Stimulated activated CD4-positive, alpha-beta T cell treated with anti-CD3 and anti-CD28 coated beads, Interleukin-1b, Interleukin-23, amount 100 ng/mL, for 1 hour (primary cell): ENCODE measurements at places on chromosomes 2 and 18.

DNA sequence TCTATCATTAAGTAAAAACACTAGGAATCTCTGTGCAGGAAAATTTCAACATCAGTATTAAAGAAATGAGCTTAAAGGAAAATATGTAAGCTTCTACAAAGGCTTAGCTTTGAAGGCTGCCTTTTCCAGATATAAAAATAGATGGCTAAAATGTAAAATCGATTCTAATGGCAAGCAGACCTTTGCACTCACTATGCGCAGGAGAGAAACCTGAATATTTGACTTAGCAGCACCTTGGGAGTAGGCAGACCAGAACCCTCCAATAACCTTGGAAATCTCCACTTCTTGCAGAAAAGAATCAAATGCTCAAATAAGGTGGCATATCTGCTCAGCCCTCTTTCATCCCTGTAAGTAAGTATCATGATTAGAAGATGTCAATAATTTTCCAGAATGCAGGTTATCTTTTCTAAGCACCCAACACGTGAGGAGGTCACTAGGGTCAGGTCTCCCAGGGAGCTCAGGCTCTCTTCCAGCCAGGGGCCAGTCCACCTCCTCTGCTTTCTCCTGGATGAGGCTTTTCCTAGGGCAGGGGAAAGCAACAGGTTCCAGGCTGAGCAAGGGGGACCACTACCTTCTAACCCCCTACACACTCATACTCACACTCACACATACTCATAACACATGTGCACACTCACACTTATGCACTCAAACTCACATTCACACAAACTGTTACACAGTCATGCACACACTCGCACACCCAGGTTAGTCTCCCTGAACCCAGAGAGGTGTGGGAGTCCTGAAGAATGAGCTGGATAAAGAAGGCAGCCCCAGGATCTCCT lies 3.8 kb downstream of the PIEZO2 start:
- no peak for DNase-seq

DNA sequence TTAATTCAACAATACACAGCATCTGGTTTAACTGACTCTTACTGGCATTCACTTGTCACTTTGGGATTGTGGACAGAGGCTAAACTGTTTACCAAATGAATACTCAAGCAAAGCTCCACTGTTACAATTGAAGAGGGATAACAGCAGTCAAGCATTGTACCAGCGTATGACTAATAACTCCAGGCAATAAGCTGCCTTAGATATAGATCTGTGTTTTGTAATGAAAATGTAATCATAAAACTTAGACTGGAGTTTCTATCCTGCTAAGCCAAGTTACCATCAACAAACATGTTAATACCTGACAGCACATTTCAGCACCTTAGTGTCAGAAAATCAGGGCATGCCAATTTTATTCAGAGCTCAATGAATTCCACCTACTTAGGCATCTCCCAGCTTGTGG lies 889.5 kb downstream of the EPHA4 start:
- no peak for DNase-seq

GRCh38 chr2:163682695-163683094 lies 53.1 kb downstream of the FIGN start:
- DNase-seq, result no peak

DNA sequence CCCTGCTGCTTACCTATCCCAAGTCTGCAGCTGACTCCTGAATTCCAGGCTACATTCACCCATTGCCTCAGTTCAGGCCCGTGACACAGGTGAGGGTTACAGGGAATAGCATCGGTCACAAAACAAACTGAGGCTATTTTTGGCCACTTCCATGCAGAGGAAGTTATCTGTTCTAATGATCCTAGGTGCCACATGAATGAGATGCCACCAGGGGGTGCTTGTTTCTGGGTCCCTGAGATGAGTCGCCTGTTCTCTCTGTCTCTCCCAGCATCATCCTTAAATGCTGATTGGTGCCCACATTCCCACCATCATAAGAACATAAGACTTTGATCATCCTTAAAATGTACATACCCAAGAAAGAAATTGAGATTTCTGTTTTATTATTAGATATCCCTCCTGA lies 119.0 kb upstream of the CELF4 start:
- DNase-seq, result no peak

DNA sequence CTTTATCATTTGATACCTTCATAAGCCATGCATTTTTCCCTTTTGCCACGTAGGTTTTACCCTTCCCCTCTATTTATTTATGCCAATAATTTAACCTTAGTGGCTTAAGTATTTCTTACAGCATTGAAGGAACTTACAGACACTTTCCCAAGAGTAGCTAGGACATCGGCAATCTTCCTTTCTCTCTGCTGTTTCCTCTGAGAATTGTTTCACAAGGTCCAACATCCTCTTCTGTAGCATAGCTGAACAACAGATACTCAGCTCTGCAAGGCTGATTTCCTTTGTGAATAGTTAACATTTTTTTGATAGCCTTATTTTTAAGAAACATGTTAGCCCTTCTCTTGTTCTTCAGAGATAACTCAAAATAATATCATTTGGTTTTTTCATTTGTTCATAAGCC lies 1.1 kb upstream of the GCA start:
- DNase-seq, result no peak

GRCh38 chr2:203799908-203800307 lies 67.7 kb upstream of the CTLA4 start:
- DNase-seq, result no peak

DNA sequence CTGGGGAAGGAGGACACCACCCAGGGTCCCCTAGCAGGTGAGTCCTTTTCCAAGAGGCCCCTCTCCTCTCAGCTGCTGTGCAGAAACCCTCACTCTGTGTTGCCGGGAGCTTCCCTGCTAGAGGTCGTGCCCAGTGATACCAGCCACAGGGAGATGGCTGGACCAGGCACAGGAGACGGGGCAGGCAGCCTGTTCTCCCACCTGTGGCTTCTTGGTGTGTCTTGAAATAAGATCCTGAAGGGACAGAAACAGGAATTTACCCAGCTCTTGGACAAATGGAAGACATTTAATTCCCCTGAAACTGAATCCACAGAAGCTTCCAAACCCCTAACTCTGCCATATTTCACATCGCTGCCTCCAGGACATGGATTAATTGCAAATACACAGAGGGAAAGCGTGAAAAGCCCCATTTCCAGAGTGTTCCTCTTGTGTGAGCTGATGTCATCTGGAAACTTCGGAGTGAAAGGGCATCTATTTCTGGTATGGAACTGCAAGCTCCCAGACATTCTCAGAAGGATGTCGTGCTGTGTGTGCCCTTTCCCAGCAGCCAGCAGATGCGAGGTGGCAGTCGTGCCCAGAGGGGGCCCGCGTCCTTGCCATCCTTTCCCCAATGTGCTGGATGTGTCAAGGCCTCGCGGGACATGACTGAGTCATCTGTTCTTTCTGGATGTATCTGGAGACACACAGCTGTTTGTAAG lies 177.7 kb downstream of the SEPTIN10 start:
- DNase-seq, result no peak

- no peak for DNase-seq
Observed at GRCh38 chr2:235860871-235861270, 307.3 kb downstream of the GBX2 start.

GRCh38 chr2:144632809-144633208 lies 112.9 kb upstream of the ZEB2 start:
- no peak for DNase-seq

- no peak for DNase-seq
Observed at GRCh38 chr18:38644875-38645641, 1079.5 kb upstream of the CELF4 start.

GRCh38 chr18:57792631-57793301 lies 10.3 kb downstream of the ATP8B1 start:
- DNase-seq, result no peak

DNA sequence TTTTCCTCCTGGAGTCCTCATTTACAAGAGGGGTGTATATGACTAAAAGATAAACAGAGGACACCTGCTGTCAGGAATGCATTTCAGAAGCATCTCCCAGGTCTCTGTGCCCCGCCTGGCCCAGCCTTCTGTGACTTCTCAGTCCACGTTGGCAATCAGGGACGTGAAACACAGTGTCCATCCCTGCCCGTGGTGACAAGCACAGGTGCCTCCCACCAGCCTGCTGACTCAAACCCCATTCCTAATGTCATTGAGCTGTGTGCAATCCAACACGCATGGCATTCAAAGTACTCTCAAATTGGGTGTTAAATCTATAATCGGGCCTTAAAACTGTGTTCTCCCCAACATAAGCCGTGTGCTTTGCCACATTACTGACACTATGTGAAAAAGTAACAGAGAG lies 343.2 kb downstream of the EIPR1 start:
- no peak for DNase-seq

- no peak for DNase-seq
Observed at GRCh38 chr2:98295721-98296414, 50.4 kb upstream of the CNGA3 start.

GRCh38 chr2:71614976-71615766 lies 161.8 kb downstream of the DYSF start:
- no peak for DNase-seq

- DNase-seq, result no peak
Observed at GRCh38 chr18:69658103-69658502, 257.4 kb downstream of the DOK6 start.

GRCh38 chr2:239819091-239819973 lies 205.8 kb downstream of the NDUFA10 start:
- no peak for DNase-seq

GRCh38 chr2:109611467-109612095 lies 2.2 kb downstream of the SEPTIN10 start:
- DNase-seq, result no peak

DNA sequence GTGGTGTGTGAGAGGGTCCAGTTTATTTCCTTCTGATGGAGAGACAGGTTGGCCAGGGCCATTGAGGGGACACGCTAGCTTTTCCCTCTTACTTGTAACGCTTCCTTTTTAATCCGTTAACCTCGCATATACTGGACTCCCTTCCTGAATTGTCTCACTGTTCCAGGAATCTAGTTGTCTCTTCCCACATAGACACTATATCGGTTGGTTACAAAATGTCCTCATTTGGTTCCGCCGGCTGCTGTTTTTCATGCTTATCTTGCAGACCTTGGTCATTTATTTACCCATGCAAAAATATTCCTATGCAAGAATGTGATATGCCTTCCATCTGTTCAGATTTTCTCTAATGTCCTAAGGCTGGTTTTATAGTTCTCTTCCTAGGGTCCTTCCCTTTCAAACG lies 35.0 kb downstream of the NEURL3 start:
- DNase-seq, result no peak

- DNase-seq, result no peak
Observed at GRCh38 chr2:122063716-122064115, 308.3 kb downstream of the TSN start.

- DNase-seq, result no peak
Observed at GRCh38 chr18:47287911-47288585, 36.6 kb upstream of the SKOR2 start.

DNA sequence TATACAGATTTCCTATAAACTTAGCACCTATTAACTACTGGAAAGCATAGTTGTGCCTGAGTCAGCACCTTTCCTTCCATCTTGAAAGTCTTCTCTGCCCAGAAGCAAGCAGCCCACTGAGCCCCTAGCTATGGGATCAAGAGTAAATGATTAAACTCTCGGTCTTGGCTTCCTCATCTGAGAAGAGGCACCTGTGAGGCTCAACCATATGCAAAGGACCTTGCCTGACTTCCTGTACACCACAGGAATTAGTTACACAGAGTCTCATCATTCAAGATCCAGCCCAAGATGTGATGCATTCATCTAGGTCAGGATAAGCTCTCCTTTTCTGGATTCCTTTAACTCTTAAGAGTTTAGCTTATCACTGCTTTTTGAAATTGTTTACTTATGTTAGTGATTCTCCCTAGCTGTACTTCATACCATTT lies 96.0 kb downstream of the CDH2 start:
- DNase-seq, result no peak

DNA sequence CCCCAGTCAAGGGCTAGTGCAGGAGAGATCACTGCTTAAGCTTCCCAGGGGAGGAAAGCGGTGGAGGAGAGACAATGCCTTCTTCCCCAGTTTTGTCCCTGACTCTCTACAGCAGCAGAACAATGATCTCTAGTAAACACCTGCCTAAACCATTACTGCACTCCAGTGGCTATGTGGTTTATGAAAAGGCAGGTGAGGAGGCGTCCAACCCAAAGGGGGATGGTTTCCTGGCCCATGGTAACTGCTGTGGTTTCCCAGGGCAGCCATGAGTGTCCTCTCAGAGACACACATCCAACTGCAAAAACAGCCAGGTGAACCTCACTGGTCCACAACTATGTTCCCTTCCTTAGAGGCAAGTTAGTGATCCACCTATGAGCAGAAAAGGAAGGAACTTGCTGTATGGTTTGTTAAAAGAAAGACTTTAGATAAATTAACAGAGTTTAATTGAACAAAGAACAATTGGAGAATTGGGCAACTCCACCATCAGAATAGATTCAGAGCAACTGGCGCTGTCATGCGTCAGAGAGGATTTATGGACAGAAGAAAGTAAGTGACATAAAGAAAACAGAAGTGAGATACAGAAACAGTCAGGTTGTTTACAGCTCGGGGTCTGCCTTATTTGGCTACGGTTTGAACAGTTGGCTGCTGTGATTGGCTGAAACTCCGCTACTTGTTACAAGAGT lies 4.8 kb upstream of the TTC39C start:
- no peak for DNase-seq

DNA sequence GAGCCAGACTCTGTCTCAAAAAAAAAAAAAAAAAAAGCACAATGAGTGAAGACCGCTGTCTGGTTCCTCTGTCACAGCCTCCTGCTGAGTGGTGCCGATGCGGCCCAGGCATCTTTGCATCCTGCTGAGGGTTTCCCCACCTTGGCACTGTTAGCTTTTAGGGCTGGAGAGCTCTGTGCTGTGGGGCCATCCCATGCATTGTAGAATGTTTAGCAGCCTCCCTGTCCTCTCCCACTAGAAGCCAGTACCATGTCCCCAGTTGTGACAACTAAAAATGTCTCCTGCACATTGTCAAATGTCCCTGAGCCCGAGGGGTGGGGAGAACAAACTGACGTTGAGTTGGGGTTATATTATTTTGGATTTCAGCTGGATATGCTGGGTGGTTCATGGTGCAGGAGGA lies 7.9 kb upstream of the COLEC11 start:
- no peak for DNase-seq

GRCh38 chr2:165582409-165582808 lies 112.9 kb downstream of the CSRNP3 start:
- no peak for DNase-seq

- DNase-seq, result no peak
Observed at GRCh38 chr2:223532161-223532560, 70.0 kb downstream of the SCG2 start.

DNA sequence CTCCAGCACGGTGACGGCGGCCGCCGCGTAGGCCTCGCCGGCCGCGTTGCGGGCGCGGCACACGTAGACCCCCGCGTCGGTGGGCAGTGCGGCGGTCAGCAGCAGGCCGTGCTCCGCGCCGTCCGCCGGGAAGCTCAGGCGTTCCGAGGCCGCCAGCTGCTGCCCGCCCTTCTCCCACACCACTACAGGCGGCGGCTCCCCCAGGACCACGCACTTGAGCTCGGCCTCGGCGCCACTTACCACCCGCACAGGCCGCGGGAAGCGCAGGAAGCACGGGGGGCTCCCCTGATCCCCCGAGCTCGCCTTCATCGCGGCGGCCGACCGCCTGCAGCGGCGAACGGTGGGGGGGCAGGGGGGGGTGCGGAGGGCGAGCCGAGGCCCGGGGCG lies 422 bp downstream of the OBSL1 start:
- DNase-seq, result no peak
